ENCODE measurements at places on chromosomes 3 and 15.

DNA sequence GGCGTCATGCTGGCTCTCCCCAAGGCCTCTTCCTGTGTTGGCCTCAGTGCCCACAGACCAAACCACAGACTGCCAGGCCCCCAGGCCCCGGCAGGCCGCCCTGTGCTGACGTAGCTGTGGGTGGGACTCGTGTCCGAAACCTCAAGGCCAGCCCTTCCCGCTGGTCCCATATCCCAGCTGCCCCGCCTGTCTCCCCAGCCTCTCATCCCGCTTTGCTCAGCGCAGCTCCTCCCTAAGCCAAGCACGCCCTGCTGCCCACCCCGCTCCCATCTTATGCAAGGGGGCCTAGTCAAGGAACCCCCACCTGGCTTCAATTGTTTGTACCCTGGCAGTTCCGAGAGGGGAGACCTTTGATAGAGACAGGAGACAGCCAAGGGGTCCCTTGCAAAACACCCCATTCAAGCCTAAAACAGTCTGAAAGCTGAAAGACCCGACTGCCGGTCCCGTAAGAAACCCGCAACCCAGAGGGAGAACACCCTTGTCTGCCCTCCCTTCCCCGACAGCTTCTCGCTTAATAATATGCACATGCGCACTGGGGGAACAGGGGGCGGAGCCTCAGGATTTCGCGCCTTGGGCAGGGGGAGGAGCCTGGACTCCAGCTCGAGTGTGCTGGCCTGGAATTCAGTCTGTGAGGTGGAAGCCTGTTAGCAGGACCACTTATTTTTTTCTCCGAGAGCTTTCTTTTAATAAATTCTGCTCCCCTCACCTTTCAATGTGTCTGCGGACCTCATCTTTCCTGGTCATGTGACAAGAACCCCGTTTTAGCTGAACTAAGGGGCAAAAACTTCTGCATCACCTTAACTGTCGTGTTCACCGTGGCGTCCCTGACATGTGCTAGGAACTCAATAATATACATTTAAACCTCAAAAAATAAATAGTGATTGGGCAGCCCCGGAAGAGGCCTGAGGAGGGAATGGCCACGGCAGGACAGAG lies 17.2 kb downstream of the TNFAIP8L3 start:
- no peak for DNase-seq

DNA sequence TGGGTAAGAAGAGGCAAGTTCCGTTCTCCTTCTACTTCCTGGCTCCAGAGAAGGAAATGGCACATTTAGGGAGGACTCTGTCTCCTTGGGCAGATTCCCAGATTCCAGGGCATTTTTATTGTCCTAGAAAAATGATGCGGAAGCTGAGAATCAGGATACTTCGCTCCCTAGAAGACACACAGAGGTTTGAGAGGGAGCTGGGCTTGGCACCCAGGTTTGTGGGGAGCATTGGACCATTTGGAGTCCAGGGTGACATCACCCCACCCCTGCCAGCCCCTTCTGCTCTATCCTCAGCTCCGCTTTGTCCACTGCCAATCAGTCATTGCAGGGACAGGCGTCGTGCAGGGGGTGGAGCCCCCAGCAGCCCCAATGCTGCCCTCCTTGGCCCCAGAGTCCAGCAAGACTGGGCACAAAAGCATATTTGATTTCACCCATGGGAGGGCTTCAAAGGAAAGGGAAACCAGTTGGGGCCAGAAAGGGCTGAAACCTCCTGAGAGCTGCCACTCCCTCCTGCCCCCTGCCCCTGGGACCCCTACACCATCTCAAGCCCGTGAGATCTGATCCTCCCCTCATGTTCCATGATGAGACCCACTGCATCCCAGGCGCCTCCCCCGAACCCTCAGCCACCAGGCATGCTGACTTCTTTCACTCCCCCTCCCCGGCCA lies 129.8 kb upstream of the MEF2A start:
- peak; percentile 34 for DNase-seq

- DNase-seq: no peak
Measured at GRCh38 chr3:160577556-160578195, 12.3 kb upstream of the KPNA4 start.

- DNase-seq: no peak
Measured at GRCh38 chr15:48355377-48355776, 24.1 kb downstream of the DUT start.

DNA sequence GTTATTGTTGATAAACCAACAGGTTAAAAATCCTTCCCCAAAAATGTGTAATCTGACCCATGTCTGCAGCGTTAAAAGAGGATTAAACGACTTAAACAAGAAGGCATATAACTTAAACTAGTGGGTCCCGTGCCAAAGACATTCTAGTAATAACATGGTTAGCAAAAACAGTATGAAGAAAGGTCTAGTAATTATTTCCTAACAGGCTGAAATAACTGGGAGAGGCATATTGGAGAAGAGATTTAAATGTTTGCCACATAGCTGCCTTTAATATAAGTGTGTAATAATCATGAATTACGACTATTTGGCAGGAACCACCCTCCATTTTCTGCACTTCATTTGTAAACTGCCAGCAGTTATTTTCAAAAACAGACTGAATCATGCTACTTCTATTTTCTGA lies 67.7 kb upstream of the CSPG5 start:
- no peak for DNase-seq
